Neuronal stem cell (in vitro differentiated cells): ENCODE measurements at places on chromosomes 16 and 17.

DNA sequence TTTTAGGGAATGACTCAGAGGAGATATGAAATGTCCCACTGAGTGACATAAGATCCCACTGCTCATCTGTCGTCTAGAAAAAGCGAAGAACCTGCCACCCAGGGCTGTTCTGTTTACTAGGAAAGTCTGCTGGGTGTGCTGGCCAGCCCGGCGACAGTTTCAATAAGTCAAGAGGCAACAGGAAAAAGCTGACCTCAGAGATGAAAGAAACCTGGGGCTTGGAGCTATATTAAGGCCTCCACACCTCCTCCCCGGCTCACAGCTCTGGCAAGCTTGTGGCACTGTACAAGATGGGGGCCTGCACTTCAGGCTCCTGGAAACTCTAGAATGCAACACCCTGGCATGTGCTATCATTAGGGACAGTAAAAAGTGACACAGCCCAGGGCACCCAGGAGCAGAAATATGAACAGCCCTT lies 10.6 kb downstream of the ZFHX3 start:
- no peak for DNase-seq

DNA sequence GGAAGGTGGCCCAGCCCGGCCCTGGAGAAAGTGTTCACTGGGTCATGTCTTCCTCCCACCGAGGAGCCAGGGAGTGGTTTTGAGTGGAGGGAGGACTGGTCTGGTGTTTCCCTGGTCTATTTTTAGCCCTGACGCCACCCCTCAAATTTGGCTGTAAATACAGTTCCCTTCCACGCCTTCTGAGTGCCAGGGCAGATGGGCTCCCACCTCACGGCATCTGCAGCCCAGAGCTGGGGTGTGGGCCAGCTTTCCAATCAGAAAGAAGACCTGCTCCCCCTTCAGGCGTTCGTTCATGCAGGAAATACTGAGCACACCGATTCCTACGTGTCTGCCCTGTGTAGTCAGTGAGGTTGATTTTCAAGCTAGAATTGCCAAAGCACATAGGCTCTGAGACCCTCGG lies 53.7 kb downstream of the SNX20 start:
- DNase-seq: no peak

DNA sequence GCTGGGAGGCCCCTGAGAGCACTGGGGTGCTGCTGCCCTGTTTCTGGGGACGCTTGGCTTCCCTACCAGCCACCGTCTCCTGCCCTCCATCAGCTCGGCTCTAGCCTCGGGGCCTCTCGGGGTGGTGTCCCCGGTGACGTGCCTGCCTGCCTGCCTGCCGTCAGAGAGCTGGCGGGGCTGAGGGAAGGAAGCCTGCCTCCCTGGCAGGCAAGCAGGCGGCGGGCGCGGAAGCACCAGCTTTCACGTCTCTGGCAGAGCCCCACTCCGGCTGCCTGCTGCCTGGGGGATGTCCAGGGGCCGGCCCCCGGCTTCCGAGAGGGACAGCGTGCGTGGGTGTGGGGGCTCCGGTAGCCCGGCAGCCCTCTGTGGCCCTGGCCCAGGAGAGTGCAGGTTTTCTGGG lies 9.3 kb downstream of the CENPX start:
- no peak for DNase-seq

GRCh38 chr17:50206604-50207293 lies 5.3 kb upstream of the COL1A1 start:
- no peak for DNase-seq
